Left cardiac atrium (tissue), 4 donors: ENCODE measurements at places on chromosomes 5 and 9. TPM values are rescaled to one million over a fixed set of nuclear protein-coding genes. Genes with fewer than 3 reads are reported as not detected.

ZNF608 gene
- 21.8 TPM for total RNA-seq

DNA sequence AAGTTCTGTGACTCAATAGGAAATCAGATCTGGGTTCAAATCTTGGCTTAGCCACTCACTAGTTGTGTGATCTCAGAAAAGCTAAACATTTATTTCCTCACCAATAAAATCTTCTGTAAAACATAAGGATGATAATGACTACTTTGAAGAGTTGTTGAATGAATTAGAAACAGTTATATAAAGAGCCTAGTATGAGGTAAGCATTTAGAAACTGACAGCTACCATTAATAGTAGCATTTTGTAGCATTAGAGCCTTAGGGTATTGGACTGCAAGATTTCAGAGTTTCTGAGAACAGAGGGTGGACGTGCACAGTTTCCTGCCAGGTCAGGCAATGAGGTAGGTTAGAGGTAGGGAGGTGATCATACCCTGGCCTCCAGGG lies 293.2 kb downstream of the CWC27 start:
- no peak for DNase-seq

DNA sequence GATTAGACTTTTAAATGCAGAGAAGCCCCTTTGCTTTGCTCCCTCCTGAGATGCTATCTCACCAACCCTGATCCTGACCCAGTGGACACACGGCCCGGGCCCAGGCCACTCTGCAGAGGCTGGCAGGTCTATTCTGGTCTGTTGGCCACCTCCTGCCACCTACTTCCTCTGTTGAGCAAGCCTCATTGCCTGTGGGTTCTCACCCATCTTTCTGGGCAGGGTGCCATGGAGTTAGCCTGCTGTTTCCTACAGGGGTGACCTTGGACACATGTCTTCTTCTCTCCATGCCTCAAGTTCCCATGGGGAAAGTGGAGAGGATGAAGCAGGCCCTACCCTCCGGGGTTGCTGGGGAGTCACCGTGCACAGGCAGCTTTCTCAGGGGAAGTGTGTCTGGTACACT lies 266.2 kb upstream of the IRX1 start:
- no peak for DNase-seq

PCDHGB7 gene
- total RNA-seq, result 8.8 TPM

DNA sequence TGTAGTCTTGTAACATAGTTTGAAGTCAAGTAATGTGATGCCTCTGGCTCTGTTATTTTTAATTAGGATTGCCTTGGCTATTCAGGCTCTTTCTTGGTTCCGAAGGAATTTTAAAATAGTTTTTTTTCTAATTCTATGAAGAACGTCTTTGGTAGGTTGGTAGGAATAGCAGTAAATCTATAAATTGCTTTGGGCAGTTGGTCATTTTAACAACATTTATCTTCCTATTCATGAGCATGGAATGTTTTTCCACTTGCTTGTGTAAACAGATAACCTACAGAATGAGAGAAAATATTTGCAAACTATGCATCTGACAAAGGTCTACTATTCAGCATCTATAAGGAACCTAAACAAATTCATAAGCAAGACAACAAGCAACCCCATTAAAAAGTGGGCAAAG lies 173.2 kb upstream of the TRPC7 start:
- DNase-seq, result no peak
